ENCODE measurements at places on chromosomes 13 and 19.

DNA sequence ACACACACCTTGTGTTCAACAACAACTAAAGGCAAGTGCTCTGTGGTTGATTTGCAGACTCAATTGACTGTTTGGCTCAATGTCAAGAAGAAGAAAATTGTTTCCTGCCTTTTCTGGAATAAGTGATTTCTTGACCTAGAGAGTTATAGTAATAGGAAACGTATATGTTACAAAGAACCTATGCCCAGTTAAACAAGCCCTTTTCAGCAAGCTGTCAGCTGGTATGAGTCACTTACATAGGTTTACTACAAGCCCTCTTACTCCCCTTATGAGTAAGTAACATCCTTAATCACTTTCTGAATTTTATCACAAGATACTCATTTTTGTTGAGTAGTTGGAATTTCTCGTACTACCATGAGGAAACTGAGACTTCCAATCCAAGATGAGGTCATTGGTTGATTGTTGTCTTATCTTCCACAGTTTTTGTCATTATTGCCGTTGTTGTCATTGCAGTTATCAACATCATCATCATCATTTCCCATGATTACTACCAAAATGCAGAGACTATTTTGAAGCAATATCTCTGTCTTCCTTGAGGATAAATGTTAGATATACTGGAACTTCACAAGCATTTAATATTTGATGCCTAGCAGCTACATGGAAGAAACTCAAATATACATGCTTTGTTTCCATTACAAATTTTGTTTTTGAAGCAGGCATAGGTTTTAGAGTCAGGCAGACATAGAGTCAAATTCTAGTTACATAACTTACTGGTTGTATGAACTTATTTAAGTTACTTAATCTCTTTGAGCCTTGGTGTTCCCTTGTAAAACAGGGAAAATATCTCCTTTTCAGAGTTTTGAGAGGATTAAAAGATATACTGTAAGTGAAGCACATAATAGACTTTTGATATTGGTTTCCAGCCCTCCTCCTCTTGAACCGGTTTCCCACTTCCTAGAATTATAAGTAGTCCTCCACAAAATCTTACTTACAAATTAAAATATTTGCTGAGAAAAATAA is 106.0 kb downstream of the RAP2A start:
- DNase-seq: no peak

DNA sequence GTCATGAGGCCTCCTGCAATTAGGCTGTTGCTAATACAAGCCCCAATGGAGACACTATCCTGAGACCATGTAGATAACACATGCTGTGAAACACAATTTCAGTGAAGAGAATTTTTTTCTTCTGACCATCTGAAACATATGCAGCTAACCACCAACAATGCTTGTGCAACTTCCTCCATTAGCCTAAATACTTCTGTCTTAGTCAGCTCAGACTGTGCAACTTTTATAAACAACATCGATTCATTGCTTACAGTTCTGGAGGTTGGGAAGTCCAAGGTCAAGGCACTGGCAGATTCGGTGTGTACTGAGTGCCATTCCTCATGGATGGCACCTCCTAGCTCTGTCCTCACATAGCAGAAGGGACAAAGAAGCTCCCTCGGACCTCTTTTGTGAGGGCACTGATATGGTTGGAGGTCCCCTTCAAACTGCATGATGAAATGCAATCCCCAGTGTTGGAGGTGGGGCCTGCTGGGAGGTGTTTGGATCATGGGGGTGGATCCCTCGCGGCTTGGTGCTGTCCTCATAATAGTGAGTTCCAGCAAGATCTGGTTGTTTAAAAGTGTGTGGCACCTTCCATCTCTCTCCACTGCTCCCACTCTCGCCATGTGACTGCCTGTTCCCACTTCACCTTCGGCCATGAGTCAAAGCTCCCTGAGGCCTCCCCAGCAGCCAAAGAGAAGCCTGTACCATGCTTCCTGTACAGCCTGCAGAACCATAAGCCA is 27.7 kb downstream of the STK24 start:
- no peak for DNase-seq

GRCh38 chr19:48452289-48453190 is 2.8 kb upstream of the KCNJ14 start:
- no peak for DNase-seq

DNA sequence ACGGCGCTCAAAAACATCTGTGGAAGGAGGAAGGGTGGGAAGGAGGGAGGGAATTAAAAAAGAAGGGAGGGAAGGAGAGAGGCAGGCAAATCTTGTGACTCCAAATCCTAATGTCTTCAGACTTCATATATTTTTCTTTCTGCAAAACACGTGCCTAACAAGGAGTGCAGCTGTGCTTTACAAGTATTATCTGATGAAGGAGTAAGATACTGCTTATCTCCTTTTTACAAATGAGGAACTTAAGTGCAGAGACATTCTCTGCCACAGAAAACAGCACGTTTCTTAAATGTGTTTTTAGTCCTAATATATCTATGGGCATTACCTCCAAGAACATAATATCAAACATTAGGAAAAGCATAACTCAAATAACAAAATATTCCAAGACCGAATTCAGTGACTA is 6.5 kb downstream of the FLT3 start:
- no peak for DNase-seq
